GM12892 (cell line): ENCODE measurements at places on chromosomes 2 and 18.

DNA sequence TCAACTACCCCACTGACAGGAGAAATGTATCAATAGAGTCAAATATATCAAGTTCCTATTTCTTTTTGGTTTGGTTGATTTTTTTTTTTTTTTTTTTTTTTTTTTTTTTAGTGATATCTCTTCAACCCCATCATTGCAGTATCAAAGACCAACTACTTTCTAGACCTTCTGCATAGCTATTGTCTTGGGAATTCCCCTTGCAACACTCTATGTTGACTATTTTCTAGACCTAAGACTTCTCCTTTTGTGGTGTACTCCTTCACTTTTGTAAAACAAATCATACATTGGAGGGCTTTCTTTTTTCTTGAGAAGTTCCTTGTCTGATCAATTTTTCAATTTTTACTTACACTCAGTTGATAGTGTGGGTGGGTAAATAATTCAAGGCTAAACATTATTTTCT lies 46.5 kb upstream of the NR4A2 start:
- DNase-seq = no peak

DNA sequence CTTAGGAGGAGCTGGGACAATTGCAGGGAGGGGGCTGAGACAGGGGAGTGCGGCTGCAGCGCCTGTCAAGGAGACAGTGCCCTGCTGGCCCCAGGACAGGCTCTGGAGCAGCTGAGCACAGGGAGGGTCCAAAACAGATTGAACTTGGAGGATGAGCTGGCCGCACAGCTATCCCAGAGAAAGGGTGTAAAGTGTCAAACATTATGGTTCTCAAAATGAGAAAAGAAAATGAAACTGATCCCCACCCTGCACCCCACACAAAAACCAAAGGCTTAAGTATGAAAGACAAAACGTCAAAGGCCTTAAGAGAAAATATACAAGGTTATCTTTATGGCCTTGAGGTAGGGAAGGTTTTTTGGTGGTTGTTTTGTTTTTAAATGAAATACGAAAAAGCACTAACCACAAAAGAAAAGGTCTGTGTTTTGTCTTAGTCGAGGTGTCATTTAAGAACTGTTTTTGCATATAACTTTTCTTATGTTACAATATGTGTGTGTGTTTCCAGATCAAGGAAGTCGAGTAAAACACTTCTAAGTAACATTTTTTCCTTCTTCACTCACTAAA lies 111.8 kb downstream of the HDAC4 start:
- no peak for DNase-seq

- no peak for DNase-seq
Observed at GRCh38 chr2:223122781-223123180, 70.8 kb downstream of the KCNE4 start.

DNA sequence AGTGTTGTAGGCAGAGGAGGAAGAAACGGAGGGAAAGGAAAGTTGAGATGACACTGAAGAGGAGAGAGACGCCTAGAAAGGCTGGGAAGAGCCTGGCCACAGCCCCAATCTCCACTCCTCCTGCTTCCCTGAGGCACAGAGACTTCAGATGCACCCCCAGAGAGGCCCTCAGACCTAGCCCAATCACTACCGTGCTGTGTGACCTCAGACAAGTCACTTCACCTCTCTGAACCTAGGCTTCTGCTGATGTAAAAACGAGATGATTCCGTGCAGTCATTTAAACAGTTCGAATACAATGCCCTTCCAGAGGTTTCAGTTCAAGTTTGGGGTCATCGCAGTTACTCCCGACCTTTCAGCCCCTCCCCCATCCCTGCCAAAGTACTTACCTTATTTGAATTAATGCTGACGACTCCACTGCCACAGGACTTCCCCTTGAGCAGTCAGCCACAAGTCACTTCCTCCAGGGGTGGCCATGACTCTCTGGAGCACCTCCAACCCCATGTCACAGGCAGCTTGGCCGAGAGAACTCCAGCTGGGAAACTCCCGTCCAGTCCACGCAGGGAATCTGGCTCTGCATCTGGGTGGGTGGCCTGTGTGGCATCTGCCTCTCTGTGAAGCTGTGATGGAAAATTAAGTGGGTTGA lies 105.2 kb upstream of the ID2 start:
- DNase-seq = no peak

- no peak for DNase-seq
Observed at GRCh38 chr2:156349161-156349560, 16.6 kb upstream of the NR4A2 start.
